Activated CD4-positive, alpha-beta T cell treated with anti-CD3 and anti-CD28 coated beads, Interleukin-2, amount 50 U/mL, for 16 hours (primary cell): ENCODE measurements at places on chromosomes 3 and 15.
A peak's percentile ranks its signal among the peaks of the same experiment; 100 is the strongest.

GRCh38 chr3:104066658-104067057, 1300.1 kb upstream of the ALCAM start:
- no peak for DNase-seq

GRCh38 chr15:99951511-99951910, 218.3 kb upstream of the LYSMD4 start:
- DNase-seq: no peak

DNA sequence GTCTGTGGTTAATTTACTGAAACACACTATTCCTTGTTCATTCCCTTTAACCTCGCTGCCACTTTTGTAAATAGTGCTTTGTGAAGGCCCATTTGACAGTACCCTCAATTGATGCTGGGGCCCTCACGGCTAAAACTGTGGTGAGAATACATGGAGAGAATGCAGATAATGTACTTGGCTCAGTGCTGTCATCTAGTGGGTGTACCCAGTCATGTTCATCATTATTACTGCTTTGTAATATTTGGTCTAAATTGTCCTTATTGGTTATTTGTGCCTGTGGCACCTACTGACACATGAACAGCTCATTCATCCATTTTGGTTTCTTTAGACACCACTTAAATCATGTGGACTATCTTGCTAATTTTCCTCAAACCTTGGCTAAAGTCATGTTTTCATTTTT, 543.6 kb downstream of the EDEM1 start:
- DNase-seq: no peak

- DNase-seq: peak; percentile 51
These were observed 461 bp downstream of the XRN1 start for GRCh38 chr3:142447301-142447851.

GRCh38 chr3:45223889-45224727, 2.0 kb downstream of the TMEM158 start:
- no peak for DNase-seq

DNA sequence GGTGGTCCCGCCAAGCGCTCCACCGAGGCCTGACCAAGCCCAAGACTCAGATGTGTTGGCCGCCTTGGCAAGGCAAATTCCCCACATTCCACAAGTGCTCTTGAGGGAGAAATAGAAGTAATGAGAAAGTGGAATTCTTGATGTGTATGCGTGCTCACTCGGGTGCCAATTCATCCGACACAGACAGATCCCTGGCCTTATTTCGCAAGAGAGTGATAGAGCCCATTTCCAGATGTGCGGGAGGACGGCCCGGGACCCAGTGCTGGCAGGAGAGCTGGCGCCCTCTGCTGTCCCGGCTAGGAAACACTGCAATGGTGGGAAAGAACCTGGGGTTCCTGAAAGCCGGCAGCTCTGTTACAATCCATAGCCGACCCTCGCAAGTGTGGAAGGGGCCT, 76.0 kb downstream of the HMG20A start:
- peak; percentile 74 for DNase-seq
